ENCODE measurements at places on chromosomes 1 and 21.

GRCh38 chr1:155123801-155124200 lies 3.9 kb upstream of the EFNA1 start:
- no peak for DNase-seq

DNA sequence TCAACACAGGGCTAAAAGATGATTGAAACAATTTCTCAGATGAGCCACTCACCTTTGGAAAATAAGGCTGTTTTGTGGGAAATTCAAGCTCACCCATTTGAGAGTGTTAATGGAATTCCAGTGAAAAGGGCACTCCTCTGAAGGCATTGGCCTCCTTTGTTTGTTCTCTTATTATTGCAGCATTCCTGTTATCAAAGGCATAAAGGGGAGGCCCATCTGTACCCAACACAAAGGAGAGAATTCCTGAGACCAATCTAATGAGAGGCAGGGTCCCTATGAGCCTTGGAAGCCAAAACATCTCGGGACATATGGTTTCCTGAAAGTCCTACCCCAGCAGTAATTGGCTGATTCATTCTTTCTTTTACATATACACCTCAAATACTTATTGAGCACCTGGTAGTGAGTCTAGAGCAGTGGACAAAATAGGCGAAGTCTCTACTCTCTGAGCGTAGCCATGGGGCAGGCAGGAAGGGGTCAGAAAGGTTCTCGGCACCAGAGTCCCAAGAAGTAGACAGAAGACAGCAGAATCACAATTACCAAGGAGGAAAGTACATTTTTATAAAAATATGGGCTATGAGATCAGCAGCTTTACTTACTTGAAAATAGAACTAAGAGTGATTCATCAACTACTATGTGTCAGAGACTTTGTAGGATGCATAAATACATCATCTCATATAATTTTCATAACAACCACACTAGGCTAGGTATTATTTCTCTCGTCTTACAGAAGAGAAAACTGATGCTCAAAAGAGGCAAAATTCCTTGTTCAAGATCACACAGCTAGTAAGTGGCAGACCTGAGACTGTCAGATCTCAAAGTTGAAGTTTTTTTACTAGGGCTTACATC lies 218.7 kb downstream of the DAB1 start:
- no peak for DNase-seq

DNA sequence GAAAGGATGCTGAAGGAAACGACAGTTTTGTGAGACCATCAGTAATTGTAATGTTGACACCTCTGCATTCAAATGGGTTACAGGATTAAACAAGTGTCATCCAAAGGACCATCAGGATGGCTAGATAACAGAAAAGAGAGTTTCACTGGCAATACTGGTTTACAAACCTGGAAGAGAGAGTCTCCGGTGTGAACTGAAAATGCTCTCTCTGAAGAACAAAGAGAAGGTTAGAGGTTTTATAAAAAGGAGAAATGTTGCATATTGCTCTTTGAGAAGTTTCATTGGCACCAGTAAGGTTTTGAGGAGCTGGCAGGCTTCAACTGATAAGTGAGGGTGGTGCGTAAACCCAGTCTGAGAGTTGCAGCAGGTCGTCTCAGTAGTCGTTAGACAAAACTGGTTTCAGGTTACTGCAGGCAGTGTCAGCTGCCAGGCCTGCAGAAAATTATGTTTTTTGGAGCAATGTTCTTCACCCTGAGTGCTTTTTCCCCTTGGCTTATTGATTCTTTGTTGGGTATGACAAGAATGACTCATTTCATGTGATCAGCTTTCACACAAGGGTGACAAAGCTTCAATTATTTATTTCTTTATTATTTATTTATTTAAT lies 42.2 kb downstream of the KCNK1 start:
- DNase-seq = no peak

DNA sequence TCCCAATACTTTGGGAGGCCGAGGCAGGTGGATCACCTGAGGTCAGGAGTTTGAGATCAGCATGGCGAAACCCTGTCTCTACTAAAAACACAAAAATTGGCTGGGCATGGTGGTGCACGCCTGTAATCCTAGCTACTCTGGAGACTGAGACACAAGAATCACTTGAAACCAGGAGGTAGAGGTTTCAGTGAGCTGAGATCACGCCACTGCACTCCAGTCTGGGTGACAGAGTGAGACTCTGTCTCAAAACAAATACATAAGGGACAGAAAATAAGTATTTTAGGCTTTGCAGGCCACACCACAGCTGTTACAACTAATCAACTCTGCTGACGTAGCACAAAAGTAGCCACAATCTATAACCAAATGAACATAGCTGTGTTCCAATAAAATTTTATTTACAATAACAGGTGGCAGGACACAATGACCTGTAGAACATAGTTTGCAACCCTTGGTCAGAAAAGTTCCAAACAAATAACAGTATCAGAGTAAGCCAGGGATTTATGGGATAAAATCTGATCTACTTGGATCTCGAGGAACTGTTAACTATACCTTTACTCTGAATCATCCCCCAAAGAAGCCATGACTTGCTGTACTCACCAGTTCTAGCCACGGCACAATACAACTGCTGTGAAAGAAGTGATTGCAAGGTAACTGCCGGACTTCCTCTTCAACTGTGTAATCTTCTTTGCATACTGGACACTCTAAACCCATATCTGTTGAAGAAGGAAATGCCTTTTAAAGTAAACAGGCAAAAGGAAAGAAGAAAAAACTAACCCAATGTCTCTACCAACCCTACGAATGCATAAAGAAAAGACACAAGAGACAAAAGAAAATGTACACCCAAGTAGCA lies 28.3 kb downstream of the CD160 start:
- DNase-seq = no peak

DNA sequence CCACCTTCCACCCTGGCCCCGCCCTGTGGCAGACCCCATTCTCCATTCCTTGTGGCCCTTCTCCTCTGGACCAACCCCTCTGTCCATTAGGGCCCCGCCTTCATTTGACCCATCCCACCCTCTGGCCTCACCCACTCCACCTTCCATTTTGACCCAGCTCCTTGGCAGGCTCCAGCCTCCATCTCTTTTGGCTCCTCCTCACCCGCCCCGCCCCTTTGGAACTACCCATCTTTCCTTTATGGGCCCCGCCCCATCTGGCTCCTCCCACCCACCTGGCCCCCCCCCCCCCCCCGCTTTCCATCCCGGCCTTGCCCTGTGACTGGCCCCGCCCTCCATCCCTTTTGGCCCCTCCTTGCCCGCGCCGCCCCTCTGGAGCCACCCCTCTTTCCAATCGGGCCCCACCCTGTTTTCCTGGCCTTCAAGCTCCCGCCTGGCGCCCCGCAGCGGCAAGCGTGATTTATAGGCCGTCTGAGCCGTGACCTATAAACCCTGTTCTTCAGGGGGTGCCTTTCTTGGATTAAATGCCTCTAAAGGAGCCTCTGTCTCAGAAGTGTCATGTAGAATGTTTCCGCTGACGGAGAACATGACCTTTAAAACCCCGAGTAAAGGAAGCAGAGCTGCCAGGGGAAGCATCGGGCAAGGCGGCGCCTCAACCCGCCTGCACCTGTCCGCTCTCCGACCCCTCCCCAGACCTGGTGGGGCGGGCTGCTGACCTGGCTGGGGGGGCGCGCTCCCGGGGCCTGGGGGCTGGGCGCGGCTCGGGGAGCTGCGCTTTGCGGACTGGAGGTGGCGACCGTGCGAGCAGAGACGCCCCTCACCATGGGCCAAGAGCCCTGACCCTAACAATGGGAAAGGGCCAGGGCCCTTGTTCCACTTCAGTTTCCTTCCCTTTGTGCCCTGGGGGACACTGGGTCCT lies 178.0 kb downstream of the CAMTA1 start:
- DNase-seq = no peak

DNA sequence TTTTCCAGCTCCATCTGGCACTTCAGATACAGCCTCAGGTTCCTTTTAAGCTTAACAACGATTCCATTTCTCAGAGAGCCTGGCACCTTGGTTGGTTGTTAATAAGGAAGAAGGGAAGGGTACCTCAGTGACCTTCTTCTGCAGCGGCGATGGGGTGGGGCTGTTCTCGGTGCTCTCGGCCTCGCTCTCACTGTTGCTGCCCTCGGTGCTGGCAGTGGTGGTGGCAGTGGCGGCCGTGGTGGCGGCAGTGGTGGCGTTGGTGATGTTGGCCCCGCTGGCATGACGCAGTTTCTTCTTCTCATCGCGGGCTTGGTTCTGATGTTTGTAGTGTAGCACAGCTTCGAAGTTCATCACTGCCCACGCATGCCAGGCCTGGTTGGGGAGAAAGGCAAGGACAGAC lies 30.7 kb upstream of the EXOSC10 start:
- no peak for DNase-seq

DNA sequence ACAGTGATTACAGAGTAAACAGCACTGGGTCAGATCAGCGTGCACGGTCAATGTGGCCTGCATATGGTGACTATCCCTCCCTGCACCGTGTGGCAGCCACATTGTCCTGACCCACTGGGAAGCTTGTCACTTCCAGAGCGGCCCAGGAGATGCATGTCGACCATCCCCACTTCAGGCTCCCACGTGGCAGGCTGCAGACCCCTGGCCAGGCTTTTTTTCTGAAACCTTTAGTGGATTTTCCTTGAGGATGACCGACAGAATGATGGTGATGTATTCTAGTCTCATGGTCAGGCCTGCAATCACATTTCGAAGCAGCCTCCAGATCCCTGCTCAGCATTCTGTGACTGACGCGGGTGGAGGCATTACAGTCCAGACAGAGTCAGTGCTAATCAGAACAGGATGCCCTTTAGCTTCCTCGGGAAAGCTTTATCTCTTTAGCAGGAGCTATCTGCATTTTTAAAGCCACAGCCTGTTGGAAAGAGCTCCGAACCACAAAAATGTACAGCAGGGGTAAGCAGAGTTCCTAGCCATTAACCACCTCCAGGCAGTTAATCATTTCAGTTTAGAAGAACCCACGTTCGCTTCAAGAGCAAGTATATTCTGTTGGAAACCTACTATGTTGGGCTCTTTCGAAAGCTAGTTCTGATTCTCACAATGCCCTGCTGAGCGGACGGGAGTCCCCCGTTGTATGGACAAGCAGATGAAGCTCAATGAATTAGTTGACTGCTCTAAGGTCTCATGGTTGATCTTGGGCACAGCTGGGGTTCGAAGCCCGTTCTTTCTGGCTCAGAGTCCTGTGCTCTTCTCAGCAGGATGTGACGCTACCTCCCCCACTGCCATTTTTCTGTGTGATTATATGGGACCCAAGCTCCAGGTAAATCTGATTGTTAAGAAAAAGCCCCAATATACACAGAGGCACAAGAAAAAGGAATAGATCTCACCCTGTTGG lies 56.5 kb downstream of the IRF2BP2 start:
- peak; percentile 40 for DNase-seq

- no peak for DNase-seq
Measured at GRCh38 chr1:76379506-76379905, 305.0 kb downstream of the ST6GALNAC3 start.

- DNase-seq = peak; percentile 64
Measured at GRCh38 chr1:47181955-47182675, 7.7 kb downstream of the PDZK1IP1 start.

GRCh38 chr1:234973426-234974250 lies 155.0 kb downstream of the TOMM20 start:
- no peak for DNase-seq

DNA sequence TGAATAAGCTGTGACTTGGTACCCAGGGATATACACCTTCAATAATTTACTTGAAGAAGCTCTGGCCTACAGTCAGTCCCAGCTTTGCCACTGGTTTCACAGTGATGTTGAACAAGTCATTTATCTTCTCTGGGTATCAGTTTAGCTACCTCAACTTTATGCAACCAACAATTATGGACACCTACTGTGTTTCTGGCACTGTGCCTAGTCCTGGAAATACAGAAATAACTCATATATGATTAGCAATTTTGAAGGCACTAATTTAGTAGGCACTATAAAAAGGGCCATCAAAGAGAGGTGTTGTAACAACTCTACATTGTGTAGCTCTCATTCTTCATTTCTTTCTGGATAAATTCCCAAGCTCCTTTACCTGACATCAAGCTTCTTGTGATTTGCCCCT lies 88.6 kb upstream of the SPATA6 start:
- no peak for DNase-seq

DNA sequence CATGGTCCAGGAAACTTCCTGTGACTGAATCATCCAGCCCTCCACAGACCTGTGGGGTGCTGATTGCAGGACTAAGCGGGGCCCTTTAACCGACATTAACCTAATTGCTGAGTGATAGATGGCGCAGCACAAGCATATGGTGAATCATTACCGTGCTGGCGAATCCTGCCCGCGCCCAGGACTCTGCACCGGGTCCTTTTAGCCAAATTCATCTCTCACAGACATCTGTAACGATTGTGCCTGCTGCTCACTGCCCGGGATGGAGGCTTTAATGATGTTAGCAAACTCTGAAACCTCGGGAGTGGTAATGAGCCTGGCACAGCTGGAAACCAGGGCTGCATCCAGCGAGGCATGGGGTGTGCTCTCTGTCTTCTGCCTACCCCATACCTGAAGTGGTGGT lies 147.3 kb upstream of the CD34 start:
- DNase-seq = no peak

- no peak for DNase-seq
Measured at GRCh38 chr21:36117286-36117741, 17.6 kb upstream of the CBR3 start.

DNA sequence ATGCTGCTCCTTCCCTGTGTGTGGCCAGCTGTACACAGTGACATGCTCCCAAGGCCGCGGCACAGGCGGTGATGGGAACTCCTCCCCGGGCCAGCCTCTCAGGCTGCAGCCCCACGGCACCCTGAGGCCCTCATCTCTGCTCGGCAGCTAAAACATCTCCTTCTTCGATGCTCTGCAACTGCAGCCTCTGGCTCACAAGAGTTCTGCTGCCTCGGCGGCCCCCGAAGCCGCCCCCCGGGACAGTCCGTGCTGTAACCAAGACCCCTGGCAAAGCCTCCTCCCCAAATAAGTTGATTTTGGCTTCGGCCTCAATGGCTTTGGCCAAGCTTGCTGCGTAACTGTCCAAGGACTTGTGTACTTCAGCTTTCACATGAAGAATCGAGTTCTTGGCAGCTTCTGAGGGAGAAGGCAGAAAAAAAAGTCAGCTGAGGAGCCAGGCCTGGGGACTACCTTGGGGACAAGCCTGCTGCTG lies 51.3 kb downstream of the GPR161 start:
- DNase-seq = no peak

DNA sequence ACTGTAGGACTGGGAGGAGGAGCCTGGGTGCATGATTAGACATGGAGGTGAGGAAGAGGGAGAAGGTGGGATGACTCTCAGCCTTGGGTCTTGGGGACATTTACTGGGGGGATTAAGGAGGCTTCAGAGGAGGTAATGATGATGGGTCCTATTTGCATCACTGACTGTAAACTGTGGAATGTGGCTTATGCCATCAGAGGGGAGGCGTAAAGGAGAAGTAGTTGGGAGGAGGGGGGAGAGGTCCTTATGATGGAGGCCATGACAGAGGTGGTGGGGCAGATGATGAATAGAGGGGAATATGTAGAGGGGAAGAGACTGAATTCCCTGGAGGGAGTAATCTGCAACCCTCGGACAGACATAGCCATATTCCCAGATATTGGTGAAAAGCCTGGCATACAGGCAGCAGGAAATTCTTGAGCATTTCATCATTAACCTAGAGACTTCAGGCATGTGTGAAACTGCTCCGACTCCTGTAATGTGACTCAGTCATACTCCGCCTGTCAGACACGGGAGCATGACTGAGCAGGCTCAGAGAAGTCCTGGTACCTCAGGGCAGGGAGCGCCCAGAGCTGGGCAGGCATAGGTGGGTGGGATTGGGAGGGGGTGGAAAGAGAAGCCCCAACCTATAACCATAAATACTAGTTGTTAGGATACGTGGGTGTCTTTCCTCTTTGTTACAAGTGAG lies 8.0 kb upstream of the LCE5A start:
- DNase-seq = no peak

GRCh38 chr21:46160907-46161632 lies 5.7 kb upstream of the FTCD start:
- DNase-seq = peak; percentile 46
